ENCODE measurements at places on chromosomes 11 and 22. TPM values are rescaled to one million over a fixed set of nuclear protein-coding genes. Genes with fewer than 3 reads are reported as not detected.

Gene RIMBP3B
- polyA plus RNA-seq, result not detected

GRCh38 chr11:19743622-19744021 lies 31.0 kb downstream of the NAV2 start:
- no peak for DNase-seq

GRCh38 chr11:102244681-102245409 lies 72.4 kb upstream of the BIRC3 start:
- DNase-seq, result no peak

Gene NRGN
- polyA plus RNA-seq, result 3.5 TPM

Gene TTC36
- polyA plus RNA-seq, result 1.6 TPM

DNA sequence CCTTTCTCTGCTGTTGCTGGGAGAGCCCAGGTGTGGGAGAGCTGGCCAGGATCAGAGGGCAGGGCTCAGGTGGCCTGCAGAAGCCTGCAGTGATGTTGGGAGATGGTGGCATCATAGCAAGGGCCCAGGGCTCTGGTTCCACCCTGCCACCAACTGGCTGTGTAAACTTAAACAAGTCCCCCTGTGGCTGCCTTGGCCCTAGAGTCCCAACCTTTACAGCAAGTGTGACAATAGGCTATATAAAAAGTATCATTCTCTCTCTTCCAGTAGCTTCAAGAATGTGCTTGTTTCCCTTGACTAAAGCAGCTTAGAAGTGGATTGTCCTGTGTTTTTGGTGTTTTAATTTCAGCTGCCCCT lies 201.8 kb upstream of the E2F8 start:
- DNase-seq, result no peak

Gene CNGA4
- polyA plus RNA-seq, result not detected

DNA sequence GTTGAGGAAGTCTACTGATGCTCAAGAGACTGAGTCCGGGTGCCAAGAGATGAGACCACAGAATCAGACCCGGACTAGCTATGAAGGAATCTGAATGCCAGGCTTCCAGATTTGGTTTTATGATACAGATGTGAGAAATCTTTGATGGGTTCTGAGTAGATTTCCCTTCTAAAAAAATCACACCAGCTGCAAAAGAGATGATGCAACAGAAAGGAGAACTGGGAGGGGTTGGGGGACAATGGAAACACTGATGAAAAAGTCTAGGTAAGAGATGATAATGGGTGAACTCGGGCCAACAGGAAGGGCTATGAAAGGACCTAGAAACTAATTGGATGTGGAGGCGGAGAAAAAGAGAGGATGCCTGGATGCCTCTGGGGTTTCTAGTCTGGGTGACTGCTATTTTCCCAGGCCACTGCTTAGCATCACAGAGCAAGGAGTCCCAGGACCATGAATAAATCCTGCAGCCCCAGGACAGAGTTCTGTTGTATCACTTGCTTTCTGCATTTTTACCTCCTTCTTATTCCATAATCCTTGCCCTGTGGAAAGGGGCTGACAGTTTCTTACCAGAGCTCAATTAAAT lies 115.4 kb upstream of the SEZ6L start:
- no peak for DNase-seq

- no peak for DNase-seq
Observed at GRCh38 chr11:101960231-101960630, 43.9 kb upstream of the ANGPTL5 start.

Gene APOA5
- not detected for polyA plus RNA-seq

Gene CDKN1C
- 142 TPM for polyA plus RNA-seq

DNA sequence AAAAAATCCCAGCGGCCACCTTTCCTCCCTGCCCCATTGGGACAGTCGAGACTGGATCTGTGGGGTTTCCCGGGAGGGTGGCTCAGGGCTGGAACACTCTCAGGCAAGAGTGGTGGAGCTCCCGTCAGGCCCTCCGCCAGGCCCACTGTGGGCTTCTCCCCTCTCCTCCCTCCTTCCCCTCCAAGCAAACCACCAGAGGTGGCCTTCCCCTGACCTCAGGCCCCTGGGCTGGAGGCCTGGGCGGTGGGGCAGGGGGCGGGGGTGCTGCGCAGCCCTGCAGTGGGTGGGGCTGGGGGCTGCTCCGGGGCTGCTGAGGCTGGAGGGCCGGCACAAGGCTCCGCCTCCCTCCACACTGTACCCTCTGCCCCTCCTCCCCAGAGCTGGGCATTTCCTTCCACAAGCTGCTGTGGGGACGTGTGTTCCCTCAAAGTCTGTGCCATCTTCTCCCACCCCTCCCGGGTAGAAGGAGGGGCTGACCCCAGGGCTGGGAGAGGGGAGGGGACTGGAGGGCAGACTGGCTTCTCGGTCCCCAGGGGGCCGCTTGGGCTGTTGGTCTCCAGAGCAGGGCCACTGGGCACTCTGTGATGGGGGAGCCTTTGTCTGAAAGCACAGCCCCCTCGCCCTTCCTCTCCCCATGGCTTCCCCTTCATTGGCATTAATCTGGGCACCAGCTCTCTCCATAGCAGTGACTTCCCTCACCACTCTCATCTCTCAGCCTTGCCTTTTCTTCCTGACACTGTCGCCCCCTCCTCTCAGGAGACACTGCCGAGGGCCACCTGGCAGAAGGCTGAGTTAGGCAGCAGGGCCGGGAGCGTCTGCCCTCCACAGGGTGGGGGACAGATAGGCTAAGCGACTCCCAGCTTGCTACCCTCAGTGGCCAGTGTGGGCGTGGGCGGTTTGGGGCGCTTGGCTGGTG lies 7.1 kb downstream of the RCOR2 start:
- DNase-seq, result no peak

Gene SYT8
- 1.3 TPM for polyA plus RNA-seq

Measured in muscle of back (tissue), 13 donors.